ENCODE measurements at places on chromosomes 12 and 14. TPM values are rescaled to one million over a fixed set of nuclear protein-coding genes. Genes with fewer than 3 reads are reported as not detected.

The SLC4A8 gene
- 4.8 TPM for polyA plus RNA-seq

The CMAS gene
- 62.4 TPM for polyA plus RNA-seq

The SIX1 gene
- 9.1 TPM for polyA plus RNA-seq

The GRIP1 gene
- 23.2 TPM for polyA plus RNA-seq

The MIP gene
- polyA plus RNA-seq, result 0.11 TPM

The UNC79 gene
- polyA plus RNA-seq, result 1.3 TPM
